Stomach (tissue), 19 donors: ENCODE measurements at places on chromosomes 13 and 19. TPM values are rescaled to one million over a fixed set of nuclear protein-coding genes. Genes with fewer than 3 reads are reported as not detected.

TMEM272 gene
- polyA plus RNA-seq, result 0.03 TPM

PSG2 gene
- polyA plus RNA-seq, result not detected

ZGLP1 gene
- 3.7 TPM for polyA plus RNA-seq

B3GNT8 gene
- polyA plus RNA-seq, result 9.9 TPM

MAMSTR gene
- 0.46 TPM for polyA plus RNA-seq

FBXW9 gene
- polyA plus RNA-seq, result 4.6 TPM

RNF113B gene
- not detected for polyA plus RNA-seq

TIMM50 gene
- 36.5 TPM for polyA plus RNA-seq

CBARP gene
- 0.28 TPM for polyA plus RNA-seq

KIR3DL1 gene
- not detected for polyA plus RNA-seq

ZNF99 gene
- not detected for polyA plus RNA-seq

UBE2L5 gene
- polyA plus RNA-seq, result not detected

ZNF154 gene
- 0.61 TPM for polyA plus RNA-seq

SLITRK1 gene
- not detected for polyA plus RNA-seq

RAB11B gene
- 57.5 TPM for polyA plus RNA-seq

F10 gene
- polyA plus RNA-seq, result 3.1 TPM

ZIM2 gene
- polyA plus RNA-seq, result 0.19 TPM

ZIC5 gene
- polyA plus RNA-seq, result not detected

DIRAS1 gene
- polyA plus RNA-seq, result 2.8 TPM
